Activated naive CD8-positive, alpha-beta T cell treated with anti-CD3 and anti-CD28 coated beads for 36 hours (primary cell): ENCODE measurements at places on chromosomes 6 and 20. TPM values are rescaled to one million over a fixed set of nuclear protein-coding genes. Genes with fewer than 3 reads are reported as not detected.

OR2H1 gene
- total RNA-seq = not detected

- no peak for DNase-seq
Measured at GRCh38 chr6:74333406-74333805, 637.4 kb downstream of the CD109 start.

GRCh38 chr20:59736366-59736765 is 132.0 kb downstream of the PHACTR3 start:
- no peak for DNase-seq

DNA sequence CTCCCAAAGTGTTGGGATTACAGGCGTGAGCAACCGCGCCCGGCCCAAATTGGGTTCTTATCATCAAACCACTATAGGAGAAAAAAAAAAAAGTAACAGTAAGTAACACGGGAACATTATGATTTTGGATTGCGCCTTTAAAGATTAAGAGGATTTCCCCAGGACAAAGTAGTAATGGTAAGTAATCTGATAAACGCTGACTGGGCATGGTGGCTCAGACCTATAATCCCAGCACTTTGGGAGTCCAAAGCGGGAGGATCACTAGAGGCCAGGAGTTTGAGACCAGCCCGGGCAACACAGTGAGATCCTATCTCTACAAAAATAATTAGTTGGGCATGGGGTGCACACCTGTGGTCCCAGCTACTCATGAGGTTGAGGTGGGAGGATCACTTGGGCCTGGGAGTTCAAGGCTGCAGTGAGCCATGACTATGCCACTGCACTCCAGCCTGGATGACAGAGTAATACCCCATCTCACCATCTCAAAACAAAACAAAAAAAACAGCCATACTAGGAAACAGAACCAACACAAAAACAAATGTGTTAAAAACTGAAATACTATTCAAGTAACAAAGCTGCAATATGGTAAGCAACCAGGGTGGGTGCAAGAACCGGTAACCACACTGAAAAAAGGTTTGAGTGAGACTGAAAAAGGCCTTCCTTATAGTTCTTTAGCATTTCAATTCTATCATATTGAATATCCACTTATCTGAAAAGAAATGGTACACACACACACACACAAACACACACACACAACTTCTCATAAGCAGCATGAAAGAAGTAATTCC is 8.2 kb downstream of the C6orf62 start:
- DNase-seq = no peak
